ENCODE measurements at places on chromosomes 5 and 9. TPM values are rescaled to one million over a fixed set of nuclear protein-coding genes. Genes with fewer than 3 reads are reported as not detected.

- DNase-seq: no peak
These were observed 114.9 kb downstream of the NMUR2 start for GRCh38 chr5:152290181-152290580.

DNA sequence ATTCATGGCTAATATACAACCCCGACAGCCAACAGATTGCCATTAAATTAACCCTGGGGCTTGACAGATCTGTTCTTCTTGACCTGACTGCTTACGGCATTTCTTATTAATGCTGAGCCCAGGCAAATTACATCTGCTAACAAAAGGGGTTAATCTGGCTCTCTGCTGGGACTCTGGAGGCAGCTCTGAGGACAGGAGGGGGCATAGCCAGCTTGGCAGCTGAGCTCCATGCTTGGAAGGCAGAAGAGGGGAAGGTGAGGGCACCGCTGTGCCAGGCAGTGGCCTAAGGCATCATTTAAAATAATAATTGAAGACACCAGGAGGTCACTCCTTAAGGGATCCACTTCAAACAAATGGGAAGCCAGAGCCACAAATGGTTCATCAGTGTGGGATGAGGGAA lies 126.0 kb upstream of the GPR151 start:
- DNase-seq: no peak

DNA sequence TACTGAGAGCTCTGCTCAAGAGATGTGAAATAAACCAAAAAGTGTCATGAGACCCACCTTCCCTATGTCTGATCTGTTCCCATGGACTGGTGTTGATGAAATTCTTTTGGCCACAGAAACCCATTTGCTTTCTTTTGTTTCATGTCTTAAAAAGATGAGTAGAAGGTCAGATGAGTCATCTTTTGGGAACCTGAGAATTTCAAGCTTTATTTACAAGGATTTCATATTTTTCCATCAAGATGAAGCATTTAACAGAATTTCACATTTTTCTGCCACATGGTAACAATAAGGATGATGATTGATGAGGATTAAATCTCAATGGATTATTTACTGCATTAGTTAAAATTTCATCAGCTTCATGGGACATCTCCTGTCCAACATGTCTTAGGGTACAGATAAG lies 337.8 kb downstream of the DEPDC1B start:
- DNase-seq: no peak

DNA sequence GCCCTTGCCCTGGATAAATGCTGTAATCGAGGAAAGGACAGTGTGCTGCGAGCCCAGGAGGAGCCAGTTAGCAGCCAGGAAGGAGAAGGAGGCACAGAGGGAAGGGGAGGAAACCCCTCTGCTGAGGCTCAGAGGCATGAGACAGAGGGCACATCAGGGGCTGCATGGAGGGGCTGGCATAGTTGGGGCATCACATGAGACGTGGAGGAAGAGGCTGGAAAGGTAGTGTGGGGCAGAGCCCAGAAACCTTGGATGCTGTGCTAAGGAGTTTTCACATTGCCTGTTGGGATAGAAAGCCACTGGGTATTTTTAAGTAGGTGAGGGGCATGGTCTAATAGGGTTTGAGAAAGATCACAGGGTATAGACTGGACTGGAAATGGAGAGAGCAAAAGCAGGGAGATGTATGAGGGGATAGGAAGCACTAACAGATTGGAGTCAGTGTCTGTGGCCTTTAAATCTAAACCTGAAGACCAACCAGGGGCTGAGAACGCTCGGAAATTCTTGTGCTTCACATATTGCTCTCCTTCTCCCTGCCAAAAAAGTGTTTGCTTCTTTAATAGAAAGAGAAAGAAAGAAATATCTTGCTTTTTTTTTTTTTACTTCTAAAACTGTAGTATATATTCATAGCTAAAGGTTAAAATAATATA lies 33.0 kb upstream of the ANGPTL2 start:
- no peak for DNase-seq

Gene JADE2
- total RNA-seq: 33.2 TPM

Gene CATSPER3
- total RNA-seq: 0.40 TPM

Gene DDX4
- not detected for total RNA-seq

Gene FRMD3
- total RNA-seq: 6.0 TPM

GRCh38 chr5:43036856-43037635 lies 3.1 kb downstream of the ANXA2R start:
- peak; percentile 71 for DNase-seq

DNA sequence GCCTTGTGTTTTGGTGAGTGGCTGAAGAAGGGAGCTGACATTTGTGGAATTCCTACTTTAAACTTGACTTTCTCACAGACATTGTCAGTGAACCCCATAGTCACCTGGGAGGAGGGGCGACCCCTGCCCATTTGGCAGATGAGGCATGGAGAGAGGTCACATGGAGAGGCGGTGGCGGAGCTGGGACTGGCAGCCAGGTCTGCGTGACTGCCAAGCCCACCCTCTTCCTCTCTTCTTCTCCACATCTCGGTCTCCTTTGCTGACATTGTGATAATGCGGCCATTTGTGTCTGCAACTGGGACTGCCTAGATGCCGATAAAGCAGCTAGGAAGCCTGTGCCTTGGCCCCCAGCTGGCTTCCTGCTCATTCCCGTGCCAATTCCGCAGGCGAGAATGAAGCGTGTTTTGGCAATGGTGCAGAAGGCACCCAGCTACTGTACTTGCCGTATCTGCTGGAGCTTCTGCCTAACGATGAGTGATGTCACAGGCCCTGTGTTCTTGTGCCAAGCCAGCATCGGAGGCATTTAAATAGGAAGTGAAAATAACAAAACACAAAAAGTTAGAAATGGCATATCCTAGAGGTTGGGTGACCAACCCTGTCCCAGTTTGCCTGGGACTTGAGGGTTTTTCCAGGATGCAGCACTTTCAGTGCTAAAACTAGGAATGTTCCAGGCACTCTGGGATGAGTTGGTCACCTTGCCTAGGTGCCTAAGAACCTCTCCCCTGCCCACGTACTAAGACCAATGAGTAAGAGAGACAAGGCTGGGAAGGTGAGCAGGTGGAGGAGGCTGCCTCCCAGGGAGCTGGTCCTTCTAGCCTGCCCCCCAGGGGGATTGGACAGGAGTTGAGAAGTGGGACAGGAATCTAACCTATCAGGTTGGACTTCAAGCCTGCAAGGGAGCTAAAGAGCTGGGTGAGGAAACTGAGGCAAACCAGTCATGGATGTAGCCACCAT lies 23.6 kb downstream of the OLFML2A start:
- no peak for DNase-seq

GRCh38 chr9:117278471-117279035 lies 136.3 kb downstream of the ASTN2 start:
- no peak for DNase-seq

DNA sequence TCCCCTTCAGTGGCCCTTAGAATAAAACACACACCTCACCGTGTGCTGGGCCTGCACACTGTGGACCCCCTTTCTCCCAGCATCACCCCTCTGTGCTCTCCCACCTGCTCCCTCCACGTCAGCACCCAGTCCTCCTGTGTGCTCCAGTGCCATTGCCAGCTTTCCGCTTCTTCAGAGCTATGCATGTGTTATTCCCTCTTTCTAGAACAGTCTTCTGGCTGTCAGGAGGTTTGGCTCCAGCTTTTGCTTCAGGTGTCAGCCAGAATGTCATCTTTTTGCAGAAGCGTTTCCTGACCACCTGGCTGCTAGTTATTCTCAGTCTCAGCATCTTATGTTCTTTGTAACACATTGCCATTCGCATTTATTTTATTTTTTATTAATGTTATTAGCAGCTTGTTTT lies 119.7 kb downstream of the TLE4 start:
- DNase-seq: no peak

- no peak for DNase-seq
These were observed 43.4 kb downstream of the TRIM36 start for GRCh38 chr5:115126303-115126702.

GRCh38 chr5:121731377-121731776 lies 120.3 kb upstream of the FTMT start:
- no peak for DNase-seq

Data from PC-3 (cell line).